ENCODE measurements at places on chromosomes 12 and 14. TPM values are rescaled to one million over a fixed set of nuclear protein-coding genes. Genes with fewer than 3 reads are reported as not detected.

SLC25A21 gene
- polyA plus RNA-seq = 0.26 TPM

ACSM4 gene
- polyA plus RNA-seq = not detected

CCDC184 gene
- polyA plus RNA-seq = 0.63 TPM

PLEKHD1 gene
- 0.11 TPM for polyA plus RNA-seq

NID2 gene
- 6.0 TPM for polyA plus RNA-seq

CDCA3 gene
- polyA plus RNA-seq = 4.1 TPM

RASSF9 gene
- 2.1 TPM for polyA plus RNA-seq

IL23A gene
- 4.0 TPM for polyA plus RNA-seq

GALNT9 gene
- 0.13 TPM for polyA plus RNA-seq

GRIP1 gene
- 0.32 TPM for polyA plus RNA-seq

SMIM41 gene
- polyA plus RNA-seq = 7.6 TPM

SIX4 gene
- 1.1 TPM for polyA plus RNA-seq

EFS gene
- polyA plus RNA-seq = 7.3 TPM

KCNK10 gene
- polyA plus RNA-seq = 0.01 TPM

TAS2R10 gene
- polyA plus RNA-seq = 0.18 TPM

CCNK gene
- 21.0 TPM for polyA plus RNA-seq

MMP14 gene
- 125 TPM for polyA plus RNA-seq

TAS2R7 gene
- polyA plus RNA-seq = not detected

IL26 gene
- polyA plus RNA-seq = not detected

HSPA2 gene
- polyA plus RNA-seq = 11.3 TPM

SYNE3 gene
- 3.7 TPM for polyA plus RNA-seq

C12orf54 gene
- 0.21 TPM for polyA plus RNA-seq

KCNMB4 gene
- 4.2 TPM for polyA plus RNA-seq

PLEKHH1 gene
- 0.80 TPM for polyA plus RNA-seq

MYH6 gene
- 0.25 TPM for polyA plus RNA-seq

PIWIL1 gene
- not detected for polyA plus RNA-seq

ZC3H14 gene
- 25.8 TPM for polyA plus RNA-seq

LALBA gene
- not detected for polyA plus RNA-seq

Data from lung (tissue), 17 donors.